ENCODE measurements at places on chromosomes 3 and 15. TPM values are rescaled to one million over a fixed set of nuclear protein-coding genes. Genes with fewer than 3 reads are reported as not detected.

DNA sequence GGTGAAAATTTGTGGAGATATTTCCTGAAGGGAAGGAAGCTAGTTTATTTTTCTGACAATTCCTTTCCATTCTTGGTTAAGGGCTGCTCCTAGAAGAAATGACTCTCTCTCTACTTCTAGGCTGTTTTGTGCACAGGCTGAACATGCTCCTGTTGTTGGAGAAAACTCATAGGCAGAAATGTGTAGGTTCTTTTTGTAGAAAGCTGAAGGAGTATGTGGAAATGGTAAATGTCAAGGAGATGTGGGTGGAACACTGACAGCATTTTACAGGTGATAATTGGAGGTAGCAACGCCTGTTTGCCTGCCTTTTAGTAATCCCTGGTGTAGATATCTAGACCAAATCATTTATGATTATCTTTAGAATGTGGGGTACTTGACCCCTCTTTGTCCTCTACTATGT, 322.2 kb upstream of the TBC1D5 start:
- H3K36me3 ChIP-seq = no peaks in the 10 kb centered on the region
- no peaks in the 10 kb centered on the region for H3K4me1 ChIP-seq
- no peak overlapping the region for H3K4me3 ChIP-seq

DNA sequence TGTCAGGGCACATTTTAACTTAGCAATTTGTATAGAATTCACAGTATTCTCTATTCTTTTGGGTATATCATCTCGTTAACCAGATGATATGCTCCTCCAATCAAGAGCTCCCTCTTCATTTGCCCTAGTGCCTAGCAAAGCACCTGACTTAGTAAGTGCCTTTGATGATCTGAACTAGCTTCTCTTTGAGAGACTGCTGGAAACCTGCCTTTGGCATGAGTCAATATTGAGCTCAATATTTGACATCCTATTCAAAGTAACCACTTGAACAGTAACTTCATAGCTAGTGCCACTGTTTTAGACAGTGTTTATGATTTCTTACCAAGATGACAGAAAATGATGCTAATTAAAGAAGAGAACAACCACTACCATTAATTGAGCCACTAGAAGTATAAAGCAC, 696.3 kb upstream of the UBE2E2 start:
- no peaks in the 10 kb centered on the region for H3K27me3 ChIP-seq
- no peak overlapping the region for H3K27ac ChIP-seq
- no peaks in the 10 kb centered on the region for H3K36me3 ChIP-seq
- no peaks in the 10 kb centered on the region for H3K4me1 ChIP-seq
- no peak for DNase-seq
- no peak overlapping the region for H3K4me3 ChIP-seq

- no peak overlapping the region for H3K4me3 ChIP-seq
- H3K27ac ChIP-seq = no peak overlapping the region
- peak; percentile 88 for DNase-seq
- no peaks in the 10 kb centered on the region for H3K27me3 ChIP-seq
- H3K4me1 ChIP-seq = peaks cover 3% of the 10 kb centered on the region
Measured at GRCh38 chr3:33636125-33636850, 81.8 kb downstream of the CLASP2 start.

- H3K4me3 ChIP-seq = no peak overlapping the region
- H3K4me1 ChIP-seq = no peaks in the 10 kb centered on the region
- no peak for DNase-seq
- no peaks in the 10 kb centered on the region for H3K36me3 ChIP-seq
- no peak overlapping the region for H3K27ac ChIP-seq
- H3K27me3 ChIP-seq = no peaks in the 10 kb centered on the region
Measured at GRCh38 chr3:3665546-3665945, 133.7 kb upstream of the LRRN1 start.

- H3K4me1 ChIP-seq = peaks cover 41% of the 10 kb centered on the region
- H3K4me3 ChIP-seq = no peak overlapping the region
Measured at GRCh38 chr3:36705015-36705414, 59.3 kb downstream of the DCLK3 start.

GRCh38 chr3:100882571-100882984, 110.6 kb downstream of the ABI3BP start:
- no peak overlapping the region for H3K4me3 ChIP-seq
- no peak overlapping the region for H3K27ac ChIP-seq
- no peak for DNase-seq
- H3K27me3 ChIP-seq = no peaks in the 10 kb centered on the region
- no peaks in the 10 kb centered on the region for H3K36me3 ChIP-seq
- no peaks in the 10 kb centered on the region for H3K4me1 ChIP-seq

GRCh38 chr3:47849699-47850563, 47.0 kb downstream of the DHX30 start:
- H3K36me3 ChIP-seq = peaks cover 10% of the 10 kb centered on the region
- no peaks in the 10 kb centered on the region for H3K27me3 ChIP-seq
- H3K27ac ChIP-seq = no peak overlapping the region
- no peaks in the 10 kb centered on the region for H3K4me1 ChIP-seq

- no peaks in the 10 kb centered on the region for H3K27me3 ChIP-seq
- no peaks in the 10 kb centered on the region for H3K36me3 ChIP-seq
- DNase-seq = peak; percentile 29
Measured at GRCh38 chr15:99857836-99858235, 124.6 kb upstream of the LYSMD4 start.

Gene SLC12A8
- 183 TPM for total RNA-seq

Gene DPPA4
- not detected for total RNA-seq

Gene PSTPIP1
- 40.4 TPM for total RNA-seq

Gene GPR160
- 67.6 TPM for total RNA-seq

Data from Karpas-422 (cell line).